ENCODE measurements at places on chromosomes 6 and 20. TPM values are rescaled to one million over a fixed set of nuclear protein-coding genes. Genes with fewer than 3 reads are reported as not detected.

DNA sequence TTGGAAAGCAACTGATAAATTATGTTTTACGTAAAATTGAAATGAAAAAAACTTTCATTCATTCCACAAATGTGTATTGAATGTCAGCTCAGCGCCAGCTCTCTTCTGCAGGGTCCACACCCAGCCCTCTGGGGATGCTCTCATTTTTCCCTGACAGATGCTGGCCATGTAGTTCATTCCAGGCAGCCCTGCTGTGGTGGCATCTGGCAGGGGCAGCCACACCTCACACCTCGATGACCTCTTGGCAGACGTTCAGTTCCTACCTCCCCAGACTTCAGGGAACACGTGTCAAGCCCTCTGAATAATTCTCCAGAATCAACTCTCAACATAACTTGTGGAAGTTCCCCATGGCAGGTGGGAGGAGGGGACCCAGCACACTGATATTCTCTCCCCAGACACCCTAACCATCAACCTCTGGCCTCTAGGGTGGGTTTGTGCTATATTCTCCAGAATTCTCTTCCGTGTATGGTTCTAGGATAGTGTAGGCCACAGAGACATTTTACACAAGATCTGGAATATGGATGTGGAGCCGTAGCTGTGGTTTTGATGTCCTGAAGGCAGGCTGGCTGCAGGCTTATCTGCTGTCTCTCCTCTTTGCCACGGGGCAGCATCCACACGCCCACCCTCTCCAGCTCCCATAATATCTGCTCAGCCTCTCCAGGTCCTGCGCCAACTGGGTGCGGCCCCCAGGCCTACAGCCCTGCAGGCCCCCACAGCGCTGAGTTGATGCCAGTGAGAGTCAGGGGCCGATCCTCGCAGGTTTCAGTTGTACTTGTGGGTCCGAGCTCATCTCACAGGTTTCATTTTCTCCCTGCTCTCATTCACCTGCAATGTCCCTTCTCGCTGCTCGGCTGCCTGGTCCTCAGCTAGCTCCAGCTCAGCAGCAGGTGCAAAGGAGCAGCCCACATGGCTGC lies 175.8 kb upstream of the ARID1B start:
- DNase-seq, result no peak

- no peak for DNase-seq
Measured at GRCh38 chr6:84197708-84198107, 29.7 kb downstream of the CEP162 start.

DNA sequence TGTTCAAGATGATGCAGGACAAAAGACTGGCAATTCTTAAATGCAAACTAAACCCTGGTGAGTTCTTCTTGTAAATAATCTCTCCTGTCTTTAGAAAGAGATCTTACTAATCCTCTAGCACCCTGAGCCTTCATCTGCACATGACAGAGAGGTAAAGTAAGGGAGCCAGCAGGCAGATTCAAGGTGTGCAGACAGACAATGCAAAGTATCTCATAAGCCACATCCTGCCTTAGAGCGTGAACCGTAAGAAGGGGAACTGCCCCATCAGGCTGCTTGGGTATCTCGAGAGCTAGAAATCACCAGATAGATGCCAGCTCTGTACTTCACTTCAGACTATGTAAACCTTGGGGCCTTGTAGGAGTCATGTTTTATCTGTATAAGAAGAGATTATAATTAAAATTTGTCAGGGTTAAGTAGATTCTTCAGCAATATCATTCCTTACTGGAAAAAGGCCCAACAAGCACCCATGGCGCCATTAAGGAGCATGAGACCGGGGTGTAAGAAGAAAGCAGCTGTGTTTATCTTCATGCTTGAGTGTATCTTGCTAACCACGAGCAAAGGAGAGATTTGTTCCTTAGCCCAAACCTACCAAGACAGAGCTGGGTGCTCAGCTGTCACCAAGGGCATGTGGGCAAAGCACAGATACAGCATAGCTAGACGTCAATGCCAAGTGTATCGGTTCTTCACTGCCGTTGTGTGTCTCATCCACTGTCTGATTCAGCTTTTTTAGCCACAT lies 24.4 kb downstream of the CNR1 start:
- DNase-seq, result no peak

DNA sequence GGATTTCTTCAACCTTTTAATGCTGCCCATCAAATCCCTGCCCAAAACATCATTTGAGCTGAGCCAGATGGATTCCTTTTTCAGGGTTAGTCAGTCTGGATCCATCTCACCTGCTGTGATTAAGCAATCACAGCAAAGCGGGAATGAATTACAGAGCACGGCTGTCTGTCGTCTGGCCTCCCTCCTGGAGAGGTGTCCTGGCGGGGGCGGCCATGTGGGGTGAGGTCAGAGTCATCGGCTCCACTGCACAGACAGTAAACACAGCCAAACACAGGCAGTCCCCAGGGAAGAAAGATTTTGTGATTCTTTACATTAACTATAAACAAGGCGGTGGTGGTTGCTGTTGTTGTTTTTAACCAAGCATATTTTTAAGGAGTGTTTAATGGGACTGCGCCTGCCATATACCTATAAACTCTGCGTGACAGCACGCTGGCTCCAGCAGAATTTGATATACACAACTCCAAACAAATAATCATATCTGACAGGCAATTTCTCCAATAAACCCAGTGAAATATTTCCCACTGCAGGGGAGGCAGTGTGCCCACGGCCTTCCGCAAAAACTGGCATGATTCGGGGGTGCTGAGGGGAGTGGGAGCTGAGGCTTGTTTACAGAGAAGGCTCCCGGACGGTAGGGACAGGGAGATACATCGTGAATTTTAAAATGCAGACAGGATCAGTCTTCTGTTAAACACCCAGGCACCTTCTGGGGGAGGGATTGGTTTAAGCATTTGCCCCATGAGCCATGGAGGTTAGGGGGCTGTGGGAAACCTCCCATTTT lies 232.0 kb upstream of the PMEPA1 start:
- peak; percentile 55 for DNase-seq

DNA sequence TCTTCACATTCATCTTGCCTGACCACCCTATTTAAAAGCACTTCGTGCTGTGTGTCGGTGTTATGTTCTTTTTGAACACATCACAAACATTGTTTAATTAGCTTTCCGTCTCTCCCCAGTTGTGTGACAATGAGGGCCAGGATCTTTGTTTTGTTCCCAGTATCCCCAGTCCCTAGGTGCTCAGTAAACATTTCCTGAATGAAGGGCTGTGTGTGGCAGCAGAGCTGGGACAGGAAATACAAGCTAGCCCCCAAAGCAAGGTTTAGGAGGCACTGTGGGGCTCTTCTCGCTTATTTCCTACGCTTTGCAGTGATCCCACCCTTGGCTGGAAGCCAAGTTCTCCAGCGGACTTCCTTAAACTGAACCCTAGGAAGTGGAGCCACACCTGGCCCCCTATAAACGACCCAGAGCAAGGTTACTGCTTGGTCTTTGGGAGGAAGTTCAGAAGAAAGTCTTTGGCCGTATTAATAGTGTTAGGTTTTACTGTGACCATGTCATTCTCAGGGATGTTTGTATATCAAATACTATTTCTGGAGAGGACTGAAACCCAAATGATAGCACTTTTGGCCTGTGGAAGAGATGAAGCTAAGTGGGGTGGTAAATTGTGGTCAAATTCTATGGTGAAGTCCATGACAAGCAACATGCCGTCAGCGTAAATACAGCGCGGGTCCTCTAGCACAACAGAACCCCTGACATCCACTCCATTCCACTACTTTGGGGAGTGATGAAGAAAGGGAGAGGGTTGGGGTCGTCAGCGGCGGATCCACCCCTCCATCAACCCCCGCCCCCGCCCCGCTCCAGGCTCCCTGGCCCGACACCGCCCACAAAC lies 570 bp upstream of the FANCE start:
- DNase-seq, result peak; percentile 53

GRCh38 chr6:162907876-162908481 lies 180.2 kb downstream of the PACRG start:
- no peak for DNase-seq

- DNase-seq, result no peak
Measured at GRCh38 chr6:66190858-66191257, 483.8 kb upstream of the EYS start.

DNA sequence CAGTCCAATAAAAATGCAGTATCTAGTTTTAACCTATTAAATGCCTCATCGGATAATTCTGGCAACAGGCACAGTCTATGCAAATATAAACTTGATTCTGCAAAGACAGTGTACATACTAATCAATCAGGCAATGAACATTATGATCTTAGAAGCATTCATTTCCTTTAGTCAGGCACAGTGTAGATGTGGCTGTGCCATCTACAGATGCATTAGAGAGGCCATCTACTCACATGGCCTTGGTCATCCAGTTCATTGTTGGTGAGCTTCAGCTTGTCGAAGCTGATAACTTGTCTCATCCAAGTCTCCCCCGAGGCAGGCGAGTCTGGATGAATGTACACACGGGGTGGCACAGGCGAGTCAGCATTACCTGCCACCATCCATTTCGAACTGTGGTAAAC lies 7.9 kb downstream of the TBX18 start:
- DNase-seq, result no peak

DNA sequence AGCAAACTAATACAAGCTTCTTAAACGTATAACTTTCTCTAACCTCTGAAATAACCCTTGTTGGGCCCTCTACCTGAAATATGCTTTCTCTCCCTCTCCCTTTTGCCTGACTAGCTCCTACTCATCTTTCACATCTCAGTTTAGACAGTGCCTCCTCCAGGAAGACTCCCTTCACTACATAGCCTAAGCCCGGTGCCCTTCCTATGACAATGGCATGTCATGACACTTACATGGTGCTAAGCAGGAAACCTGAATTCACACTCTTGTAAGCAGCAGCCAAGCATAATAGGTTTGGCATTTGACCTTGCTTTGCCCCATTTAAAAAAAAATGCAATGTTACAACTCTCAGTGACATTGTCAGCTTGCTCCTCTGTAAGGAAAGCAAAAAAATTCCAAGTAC lies 33.1 kb upstream of the FBXL4 start:
- no peak for DNase-seq

GRCh38 chr6:147000545-147001488 lies 203.4 kb upstream of the STXBP5 start:
- no peak for DNase-seq

DNA sequence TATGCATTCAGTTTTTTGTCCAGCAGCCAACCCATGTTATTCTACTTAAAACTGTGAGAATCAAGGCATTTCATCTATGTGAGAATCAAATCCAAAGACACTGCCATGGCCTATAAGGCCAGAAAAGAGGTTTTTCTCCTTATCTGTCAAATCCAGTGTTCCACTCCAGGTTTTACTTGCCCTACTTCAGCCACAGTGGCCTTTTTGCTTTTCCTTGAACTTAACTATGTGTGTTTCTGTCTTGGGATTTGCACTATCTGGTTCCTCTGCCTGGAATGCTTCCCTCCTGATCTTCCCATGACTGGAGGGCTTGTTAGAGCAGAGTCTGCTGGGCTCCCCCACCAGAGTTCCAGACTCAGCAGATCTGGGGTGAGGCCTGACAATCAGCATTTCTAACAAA lies 113.1 kb upstream of the DOK5 start:
- DNase-seq, result no peak

DNA sequence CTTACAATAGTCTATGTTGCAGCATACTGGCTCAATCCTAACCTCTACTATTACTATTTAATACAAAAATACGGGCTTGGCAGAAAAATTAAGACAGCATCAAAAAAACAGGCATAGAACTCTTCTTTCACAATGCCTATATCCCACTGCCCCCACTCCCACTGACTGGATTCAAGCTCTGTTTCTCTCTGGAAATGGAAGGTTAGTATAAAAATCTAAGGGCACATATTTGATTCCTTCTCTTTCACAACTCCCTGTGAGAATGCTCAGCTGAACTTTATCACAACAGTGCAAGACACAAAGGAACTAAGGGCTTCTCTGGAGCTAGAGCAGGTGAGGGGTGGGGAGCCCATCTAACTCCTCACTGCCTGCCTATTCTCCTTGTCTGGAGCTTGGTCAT lies 258.4 kb upstream of the FAM83B start:
- no peak for DNase-seq

GRCh38 chr6:147808640-147809039 lies 300.1 kb downstream of the SAMD5 start:
- DNase-seq, result no peak

DNA sequence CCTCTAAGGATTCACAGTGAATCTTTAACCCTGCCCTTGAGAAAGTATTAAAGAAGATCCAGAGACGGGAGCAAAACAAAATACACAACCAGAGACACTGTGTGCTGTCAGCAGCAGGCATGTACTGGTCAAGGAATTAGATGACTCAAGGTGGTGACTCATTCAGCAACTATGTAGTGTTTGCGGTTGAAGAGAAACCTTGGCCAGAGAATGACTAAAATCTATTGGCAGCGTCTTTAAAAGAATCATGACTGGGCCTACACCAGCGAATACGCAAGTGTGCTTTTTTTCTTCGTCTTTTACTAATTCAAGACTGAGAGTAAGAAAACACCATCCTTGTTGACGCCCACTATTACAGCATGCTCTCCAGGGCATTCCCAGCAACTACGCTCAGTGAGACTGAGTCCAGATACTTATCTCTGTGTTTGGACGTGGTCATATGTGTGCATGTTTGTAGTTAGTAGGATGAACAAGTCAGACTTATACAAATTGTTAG lies 72.4 kb upstream of the BACH2 start:
- DNase-seq, result peak; percentile 77

DNA sequence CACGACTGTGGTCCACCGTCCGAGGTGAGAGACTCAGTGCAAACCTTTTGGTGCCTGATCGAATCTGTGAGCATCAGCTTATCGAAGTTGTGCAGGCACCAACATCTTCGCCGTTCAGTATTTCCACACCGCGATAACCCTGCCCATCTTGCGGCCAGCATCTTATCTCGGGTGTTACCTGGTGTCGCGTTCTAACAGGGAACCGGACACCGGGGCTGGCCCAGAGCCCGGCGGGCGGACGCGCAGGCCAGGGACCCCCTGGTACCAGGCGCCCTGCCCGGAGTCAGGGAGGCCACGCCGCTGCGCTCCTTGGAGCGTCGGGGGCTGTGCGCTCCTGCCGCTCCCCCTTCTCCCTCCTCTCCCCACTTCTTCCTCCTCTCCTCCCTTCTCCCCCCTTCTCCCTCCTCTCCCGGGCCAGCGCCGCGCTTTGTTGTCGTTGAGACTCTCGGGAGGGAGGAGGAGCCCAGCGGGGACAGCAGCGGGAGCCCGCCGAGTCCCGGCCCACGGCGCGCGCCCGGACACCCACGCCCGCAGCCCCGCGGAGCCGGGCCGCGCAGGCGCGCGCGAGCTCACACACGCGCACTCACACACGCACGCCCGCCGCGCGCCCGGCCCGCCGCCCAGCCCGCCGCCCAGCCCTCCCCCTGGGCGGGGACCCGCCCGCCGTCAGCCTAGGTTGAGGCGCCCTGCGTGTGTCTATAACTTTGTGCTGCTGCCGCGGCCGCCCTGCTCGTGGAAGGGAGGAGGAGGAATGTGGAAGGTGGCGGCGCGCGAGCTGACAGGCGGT lies 1.4 kb upstream of the FOXO3 start:
- DNase-seq, result peak; percentile 96

Gene KCNK16
- total RNA-seq, result not detected

Gene TFAP2B
- total RNA-seq, result not detected

Gene ETV7
- total RNA-seq, result 2.2 TPM

Gene CLIC5
- total RNA-seq, result 3.7 TPM

Gene AHCY
- 37.9 TPM for total RNA-seq

Gene SERPINB1
- 46.6 TPM for total RNA-seq

Gene HCRTR2
- total RNA-seq, result not detected

Gene COL21A1
- total RNA-seq, result 39.3 TPM

Gene PROKR2
- total RNA-seq, result not detected

Gene SLC13A3
- total RNA-seq, result 5.1 TPM

Gene SAPCD1
- total RNA-seq, result 0.68 TPM
